Placental pericyte (primary cell): ENCODE measurements at places on chromosomes 6 and 20. TPM values are rescaled to one million over a fixed set of nuclear protein-coding genes. Genes with fewer than 3 reads are reported as not detected.

MYT1 gene
- not detected in 2 replicates for total RNA-seq

TSHZ2 gene
- under 0.01 and 1.3 TPM in 2 replicates for total RNA-seq

NRSN1 gene
- total RNA-seq = not detected in 2 replicates

CALHM6 gene
- 0.29 and 0.44 TPM in 2 replicates for total RNA-seq
